ENCODE measurements at places on chromosomes 7 and 10. TPM values are rescaled to one million over a fixed set of nuclear protein-coding genes. Genes with fewer than 3 reads are reported as not detected.

DNA sequence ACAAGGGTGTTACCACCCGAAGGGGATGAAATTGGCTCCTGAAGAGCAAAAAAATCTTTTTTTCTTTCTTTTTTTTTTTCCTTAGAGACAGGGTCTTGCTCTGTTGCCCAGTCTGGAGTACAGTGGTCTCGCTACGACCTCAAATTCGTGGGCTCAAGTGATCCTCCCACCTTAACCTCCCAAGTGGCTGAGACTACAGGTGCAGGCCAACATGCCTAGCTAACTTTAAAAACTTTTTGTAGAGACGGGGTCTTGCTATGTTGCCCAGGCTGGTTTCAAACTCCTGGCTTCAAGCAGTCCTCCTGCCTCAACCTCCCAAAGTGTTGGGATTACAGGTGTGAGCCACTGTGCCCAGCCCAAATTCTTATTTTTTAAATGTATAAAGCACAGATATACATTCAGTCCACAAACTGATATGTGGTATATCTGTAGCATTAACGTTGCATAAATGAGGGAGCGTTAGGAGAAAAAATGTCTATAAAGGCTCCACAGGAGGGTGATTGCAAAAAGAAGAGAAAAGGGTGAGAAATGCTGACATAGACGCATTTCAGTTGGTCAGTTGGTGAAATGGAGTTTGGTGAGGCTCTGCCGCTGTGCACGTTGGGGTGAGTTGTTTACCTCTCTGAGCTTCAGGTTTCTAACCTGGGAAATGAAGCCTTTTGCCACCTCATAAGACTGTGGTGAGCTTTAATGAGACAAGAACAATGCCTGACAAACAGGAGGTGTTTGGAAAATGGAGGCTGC is 100.7 kb upstream of the PODXL start:
- no peak for DNase-seq

NRAP gene
- not detected for total RNA-seq

DNA sequence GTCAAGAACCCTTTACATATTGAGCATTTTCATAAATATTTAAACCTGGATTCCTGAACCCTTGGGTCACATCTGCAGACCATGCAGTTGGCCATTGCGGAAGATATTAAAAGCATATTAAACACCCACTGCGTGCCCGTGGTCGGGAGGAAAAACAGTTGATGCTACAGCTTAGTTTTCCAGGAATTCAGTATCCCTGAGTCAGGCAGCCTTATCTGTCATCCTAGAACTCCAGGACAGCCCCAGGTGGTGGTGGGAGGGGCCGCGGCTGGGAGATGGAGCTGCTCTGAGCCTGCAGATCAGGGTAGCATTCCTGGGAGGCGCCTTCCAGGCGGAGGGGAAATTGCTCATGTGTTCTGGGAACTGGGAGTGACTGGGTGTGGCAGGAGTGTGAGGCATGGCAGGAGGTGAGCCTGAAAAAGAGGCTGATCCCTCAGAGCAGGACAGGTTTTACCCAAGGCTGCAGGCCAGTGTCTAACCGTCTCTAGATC is 222.9 kb upstream of the SH2B2 start:
- DNase-seq, result no peak

GRCh38 chr7:24825931-24826661 is 68.8 kb upstream of the GSDME start:
- DNase-seq, result no peak

STEAP4 gene
- total RNA-seq, result not detected

- no peak for DNase-seq
Measured at GRCh38 chr10:111561124-111561523, 484.3 kb downstream of the ADRA2A start.
